ENCODE measurements at places on chromosomes 6 and 20.
A peak's percentile ranks its signal among the peaks of the same experiment; 100 is the strongest.

GRCh38 chr20:37314099-37314498, 24.6 kb downstream of the MANBAL start:
- no peak for DNase-seq

DNA sequence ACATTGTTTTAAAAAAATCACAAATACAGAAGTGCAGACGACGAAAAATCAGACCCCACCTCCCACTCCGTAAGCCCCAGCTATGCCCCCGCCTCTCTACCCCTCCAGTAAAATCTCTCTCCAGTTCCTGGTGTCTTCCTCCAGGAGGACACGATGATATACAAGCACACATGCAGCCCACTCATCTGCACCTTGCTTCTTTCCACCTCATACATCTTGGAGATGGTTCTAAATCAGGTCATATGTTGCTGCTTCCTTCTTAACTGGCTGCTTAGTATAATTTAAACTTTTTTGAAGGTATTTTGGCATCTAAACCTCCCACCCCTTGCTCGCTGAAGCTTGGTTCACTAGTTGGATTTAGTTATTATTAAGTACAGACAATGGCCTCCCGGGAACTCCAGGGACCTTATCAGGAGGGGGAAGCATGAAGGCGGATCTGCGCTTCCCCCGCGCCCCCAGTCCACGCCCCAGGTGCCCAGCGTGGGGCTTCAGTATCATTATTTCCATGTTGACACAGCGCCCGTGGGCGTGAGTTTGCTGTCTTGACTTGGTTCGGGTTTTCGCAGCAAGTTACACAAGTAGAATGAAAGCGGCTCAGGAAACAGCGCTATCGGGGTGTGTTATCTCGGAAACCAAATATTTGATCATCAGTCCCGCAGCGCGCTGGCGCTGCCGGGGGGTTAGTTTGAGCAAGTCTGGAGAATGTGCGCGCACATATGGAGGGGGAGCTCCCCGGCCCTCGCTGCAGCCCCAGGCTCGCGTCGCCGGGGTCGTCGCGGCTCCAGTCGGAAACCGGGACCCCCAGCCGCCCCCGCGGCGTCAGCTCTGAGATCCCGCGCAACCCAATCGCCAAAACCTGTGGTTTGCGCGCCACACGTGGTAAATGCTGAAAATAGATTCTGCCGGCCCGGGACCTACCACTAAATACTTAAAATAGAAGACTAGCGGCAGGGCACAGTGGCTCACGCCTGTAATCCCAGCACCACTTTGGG, 2.3 kb downstream of the BMP7 start:
- DNase-seq: no peak

- DNase-seq: no peak
Measured at GRCh38 chr6:170057034-170057734, 233.7 kb downstream of the DLL1 start.

DNA sequence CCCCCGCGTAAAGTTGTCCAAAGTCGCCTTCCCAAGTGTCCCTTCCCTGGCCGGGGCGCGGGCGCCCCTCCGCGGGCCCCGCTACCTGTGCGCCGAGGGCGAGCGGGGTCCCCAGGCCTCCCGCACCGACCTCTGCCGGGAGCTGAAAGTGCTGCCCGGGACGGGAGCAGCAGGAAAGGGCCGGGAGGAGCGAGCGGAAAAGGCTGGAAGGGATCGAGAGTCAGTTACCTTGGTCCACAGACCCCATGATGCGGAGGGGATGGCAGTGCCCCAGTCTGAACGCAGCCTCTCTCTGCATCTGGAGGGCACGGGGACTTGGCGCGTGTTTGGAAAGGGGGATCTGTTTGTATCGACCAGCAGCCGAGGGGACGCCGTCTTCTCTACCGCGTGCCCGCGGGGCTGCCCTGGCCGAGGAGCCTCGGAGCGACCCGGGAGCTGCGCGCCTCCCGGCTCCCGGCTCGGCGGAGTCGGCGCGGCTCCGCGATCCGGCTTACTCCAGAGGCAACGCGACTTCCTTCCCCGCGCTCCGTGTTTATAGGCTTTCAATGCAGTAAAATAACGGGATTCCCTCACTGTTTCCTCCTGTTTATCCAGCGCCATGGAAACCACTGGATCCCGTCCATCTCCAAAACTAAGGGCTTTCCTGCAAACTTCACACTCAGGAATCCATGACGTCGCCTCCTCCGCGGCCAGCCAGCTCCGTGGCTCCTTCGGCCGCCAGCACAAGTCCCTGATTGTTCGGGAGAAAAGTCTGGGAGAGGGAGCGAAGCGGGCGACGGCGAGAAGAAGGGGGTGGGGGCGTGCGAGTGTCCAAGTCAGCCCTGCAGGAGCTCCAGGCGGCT, 20.0 kb upstream of the NFATC2 start:
- peak; percentile 8 for DNase-seq

DNA sequence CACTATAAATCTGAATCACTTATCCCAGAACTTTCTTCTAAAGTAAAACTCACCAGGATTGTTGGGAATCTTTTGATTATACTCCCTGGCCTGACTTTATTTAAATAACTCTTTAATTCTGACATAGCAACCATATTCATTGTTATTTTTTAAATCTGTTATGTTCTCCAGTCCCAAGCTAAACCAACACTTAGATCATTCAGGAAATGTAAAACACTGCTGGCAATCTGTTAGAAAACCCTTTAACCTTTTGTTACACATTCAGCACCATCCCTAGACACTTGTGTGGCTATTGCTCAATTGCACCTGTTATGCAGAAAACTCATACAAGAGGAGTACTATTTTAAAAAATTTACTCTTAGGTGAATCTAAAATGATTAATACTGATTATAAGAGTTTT, 101.8 kb upstream of the NHSL1 start:
- DNase-seq: no peak

DNA sequence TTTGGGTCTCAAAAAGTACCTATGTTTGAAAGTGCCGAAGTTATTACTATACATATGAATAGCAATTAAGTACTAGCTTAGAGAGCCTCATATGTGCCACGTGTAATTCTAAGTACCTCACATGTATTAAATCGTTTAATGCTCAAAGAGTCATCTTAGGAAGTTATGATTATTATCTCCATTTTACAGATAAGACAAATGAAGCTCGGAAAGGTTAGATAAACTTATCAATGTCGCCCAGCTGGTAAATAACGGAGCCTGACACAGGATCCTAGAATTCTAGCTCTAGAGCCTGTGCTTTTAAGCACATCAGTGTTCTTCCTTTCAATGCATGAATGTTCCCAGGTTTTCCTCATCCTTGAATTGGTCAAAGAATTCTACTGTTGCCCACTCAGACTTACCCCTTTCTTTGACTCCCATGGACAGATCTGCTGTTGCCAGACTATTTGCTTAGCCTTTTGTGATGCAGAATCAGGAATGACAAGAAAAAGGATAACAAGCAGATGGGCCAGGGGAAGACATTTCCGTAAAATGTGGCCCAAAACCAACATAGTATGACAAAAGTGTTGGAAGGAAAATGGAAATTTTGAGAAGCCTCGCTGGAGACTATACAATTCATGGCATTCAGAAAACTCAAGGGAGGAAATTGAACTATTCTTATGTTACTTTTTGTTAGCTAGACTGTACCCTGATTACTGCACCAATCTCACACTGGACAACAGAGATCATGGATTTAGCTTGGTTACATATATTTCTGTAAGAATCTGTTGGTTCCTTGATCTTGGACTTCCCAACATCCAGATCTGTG, 237.1 kb upstream of the CITED2 start:
- no peak for DNase-seq

DNA sequence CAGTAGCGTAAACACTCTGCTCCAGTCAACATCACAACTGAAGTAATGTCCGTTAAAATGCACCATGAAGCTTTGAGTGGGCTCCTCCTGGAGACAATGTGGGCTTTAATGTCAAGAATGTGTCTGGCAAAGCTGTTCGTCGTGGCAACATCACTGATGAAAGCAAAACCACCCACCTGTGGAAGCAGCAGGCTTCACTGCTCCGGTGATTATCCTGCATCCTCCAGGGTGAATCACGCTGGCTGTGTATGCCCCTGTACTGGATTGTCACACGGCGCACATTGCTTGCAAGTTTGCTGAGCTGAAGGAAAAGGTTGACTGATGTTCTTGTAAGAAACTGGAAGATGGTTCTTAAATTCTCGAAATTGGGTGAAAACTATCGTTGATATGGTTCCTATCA, 128.5 kb downstream of the MOXD1 start:
- DNase-seq: no peak

DNA sequence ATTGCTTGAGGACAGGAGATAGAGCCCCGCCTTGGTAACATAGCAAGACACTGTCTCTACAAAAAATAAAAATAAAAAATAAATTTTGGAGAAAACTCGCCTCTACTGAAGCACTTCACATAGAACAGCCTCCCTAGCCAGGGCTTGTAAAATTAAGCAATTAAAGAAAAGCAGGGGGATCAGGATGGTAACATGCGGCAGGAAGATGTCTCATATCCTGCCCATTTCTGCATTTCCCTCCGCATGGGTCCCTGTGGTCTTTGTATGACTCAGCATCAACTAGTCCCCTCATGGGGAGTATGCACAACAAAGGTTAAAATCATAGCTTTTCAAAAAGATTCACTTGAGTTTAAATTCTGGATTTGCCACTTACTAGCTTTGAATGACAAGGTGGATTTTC, 379.0 kb downstream of the EPHA7 start:
- DNase-seq: peak; percentile 41

GRCh38 chr6:128516514-128516898, 3.9 kb downstream of the PTPRK start:
- no peak for DNase-seq

- no peak for DNase-seq
Measured at GRCh38 chr20:34557936-34558319, 590 bp upstream of the MAP1LC3A start.

GRCh38 chr20:11682285-11682684, 235.4 kb upstream of the BTBD3 start:
- DNase-seq: no peak

DNA sequence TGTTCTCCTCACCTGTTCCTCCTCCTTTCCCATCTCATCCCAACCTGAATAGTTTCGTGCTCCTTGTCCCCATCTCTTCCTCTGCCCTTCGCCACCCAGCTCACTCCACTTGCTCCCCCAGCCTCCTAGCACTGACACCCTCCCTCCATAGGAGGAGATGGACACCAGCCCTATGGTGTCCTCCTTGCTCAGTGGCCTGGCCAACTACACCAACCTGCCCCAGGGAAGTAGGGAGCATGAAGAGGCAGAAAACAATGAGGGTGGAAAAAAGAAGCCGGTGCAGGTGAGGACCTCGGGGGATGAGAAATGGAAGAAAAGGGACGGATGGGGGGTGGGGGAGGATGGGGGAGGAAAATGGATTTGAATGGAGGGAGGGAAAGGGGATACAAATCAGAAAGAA, 6.2 kb downstream of the SLC12A5 start:
- no peak for DNase-seq

DNA sequence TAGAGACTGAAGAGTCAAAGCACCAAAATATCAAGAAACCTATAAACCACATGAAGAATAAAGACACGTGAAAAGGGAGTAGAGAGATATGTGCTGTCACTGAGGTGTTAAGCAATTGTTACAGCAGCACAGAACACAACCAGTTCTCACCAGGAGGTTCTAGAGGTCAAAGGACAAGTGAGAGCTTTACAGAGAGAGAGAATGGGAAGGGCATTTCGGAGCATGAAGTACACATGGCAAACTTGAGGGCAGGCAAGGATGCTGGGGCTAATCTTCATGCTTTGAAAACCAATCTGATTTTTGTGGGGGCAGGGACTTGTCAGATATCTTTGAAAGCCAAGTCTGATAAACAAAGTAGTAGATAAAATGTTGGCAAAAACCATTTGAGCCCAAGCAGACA, 142.3 kb upstream of the NRSN1 start:
- no peak for DNase-seq

DNA sequence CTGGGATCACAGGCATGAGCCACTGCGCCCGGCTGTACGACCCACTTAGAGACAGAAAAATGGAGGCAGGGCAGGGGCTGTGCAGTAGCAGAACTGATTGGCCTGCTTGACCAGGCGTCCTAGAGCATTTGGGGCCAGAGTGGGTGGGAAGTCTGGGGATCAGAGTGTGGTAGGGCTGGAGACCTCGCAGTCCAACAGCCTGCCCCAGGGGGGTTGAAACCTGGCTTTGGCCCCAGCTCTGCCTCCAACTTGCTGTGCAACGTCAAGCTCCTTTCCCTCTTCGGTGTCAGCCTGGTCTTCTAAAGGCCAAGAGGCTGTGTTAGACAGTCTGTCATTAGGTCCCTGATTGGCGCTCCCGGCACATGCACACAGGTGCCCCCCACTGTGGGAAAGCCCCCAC, 15.3 kb upstream of the SPDEF start:
- DNase-seq: no peak

GRCh38 chr6:3795836-3796718, 44.6 kb upstream of the PXDC1 start:
- DNase-seq: no peak

DNA sequence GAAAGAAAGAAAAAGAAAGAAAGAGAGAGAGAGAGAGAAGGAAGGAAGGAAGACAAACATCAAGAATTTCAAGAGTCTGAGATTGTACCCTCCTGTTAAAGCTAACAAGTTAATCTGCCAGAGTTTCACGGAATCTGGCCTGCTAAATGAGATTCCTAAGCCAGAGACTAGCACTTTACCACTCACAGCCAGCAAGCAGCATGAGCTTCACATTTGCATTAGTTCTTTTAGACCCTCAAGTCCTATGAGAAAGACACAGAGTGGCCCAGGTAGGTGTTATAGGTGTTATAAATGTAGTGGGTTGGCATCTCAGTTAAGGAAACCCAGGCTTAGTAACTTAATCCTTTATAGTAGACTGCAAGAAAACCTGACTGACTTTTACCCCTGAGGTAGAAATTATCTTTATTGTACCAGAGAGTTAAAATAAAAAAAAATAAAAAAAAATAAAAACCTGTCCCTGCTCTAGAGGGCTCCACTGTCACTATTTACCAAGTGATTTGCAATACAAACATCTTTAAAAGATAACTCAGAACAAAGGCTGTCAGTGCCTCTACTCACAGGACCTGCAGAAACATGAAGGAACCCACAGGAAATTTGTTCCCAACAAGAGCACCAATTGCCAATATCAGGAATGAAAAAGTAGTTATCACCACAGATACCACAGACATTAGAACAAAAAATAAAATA, 9.7 kb upstream of the IBTK start:
- no peak for DNase-seq

- no peak for DNase-seq
Measured at GRCh38 chr6:139175389-139175948, 40.6 kb downstream of the HECA start.

DNA sequence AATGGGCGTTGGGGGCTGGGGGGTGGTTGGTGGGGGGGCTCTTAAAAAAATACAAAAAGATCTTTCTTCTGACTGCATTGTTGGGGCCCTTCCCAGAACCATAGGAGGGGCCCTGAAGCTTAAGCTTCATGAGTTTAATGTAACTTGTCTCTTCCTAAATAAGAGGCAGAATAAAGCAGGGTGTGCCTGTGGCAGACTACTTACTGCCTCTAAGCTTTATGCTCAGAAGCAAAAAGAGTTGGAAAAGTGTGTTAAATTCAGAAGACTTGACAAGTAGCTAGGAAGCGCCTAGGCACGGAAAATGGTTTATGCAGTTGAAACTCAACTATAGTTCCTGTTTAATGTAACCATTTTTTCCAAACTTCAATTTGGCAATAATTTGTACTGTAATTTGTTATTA, 44.5 kb downstream of the TIAM2 start:
- DNase-seq: no peak

All from KG1 (cell line).